ENCODE measurements at places on chromosomes 16 and 17.
A peak's percentile ranks its signal among the peaks of the same experiment; 100 is the strongest.

GRCh38 chr16:61681124-61681523 is 355.1 kb downstream of the CDH8 start:
- no peak for DNase-seq

DNA sequence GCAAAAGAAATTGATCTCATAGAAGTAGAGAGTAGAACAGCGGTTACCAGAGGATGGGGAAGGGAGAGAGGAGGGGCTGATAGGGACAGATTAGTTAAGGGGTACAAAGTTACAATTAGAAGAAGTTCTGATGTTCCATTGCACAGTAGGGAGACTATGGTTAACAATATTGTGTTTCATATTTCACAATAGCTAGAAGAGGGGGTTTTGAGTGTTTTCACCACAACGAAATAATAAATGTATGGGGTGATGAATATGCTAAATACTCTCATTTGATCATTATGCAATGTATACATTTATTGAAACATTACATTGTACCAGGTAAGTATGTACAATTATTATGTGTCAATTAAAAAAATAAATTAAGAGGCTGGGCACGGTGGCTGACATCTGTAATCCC is 291.2 kb upstream of the KCNJ16 start:
- DNase-seq: no peak

DNA sequence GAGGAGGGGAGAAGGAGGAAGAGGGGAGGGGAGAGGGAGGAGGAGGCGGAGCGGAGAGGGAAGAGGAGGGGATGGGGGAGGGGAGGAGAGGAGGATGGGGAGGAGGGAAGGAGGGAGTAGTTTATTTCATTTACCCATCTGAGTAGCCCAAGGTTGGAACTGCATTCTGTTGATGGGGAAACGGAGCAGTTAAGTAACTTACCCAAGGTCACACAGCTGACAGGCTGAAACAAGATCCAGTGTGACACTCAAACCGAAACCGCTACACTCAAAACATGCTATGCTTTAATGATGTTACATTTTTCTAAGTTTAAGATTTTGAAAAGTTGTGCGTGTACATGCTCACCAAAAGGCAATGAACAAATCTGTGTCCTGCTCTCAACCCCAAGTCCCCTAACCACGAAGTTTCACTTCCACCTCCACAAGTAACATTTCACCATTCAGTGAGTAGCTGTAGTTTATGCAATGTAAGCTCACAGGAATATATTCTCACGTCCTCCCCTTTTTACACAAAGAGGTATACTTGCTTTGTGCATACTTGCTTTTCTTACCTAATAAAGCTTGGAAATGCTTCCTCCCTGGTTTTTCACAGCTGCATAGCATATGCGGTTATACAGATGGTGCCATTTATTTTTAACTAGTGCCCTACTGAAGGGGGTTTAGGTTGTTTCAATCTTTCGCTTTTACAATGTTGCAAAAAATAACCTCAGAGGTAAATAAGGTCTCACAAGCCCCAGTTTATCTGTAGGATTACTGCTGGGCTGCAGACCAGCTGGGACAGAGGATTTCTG is 275.3 kb downstream of the PARN start:
- DNase-seq: no peak

DNA sequence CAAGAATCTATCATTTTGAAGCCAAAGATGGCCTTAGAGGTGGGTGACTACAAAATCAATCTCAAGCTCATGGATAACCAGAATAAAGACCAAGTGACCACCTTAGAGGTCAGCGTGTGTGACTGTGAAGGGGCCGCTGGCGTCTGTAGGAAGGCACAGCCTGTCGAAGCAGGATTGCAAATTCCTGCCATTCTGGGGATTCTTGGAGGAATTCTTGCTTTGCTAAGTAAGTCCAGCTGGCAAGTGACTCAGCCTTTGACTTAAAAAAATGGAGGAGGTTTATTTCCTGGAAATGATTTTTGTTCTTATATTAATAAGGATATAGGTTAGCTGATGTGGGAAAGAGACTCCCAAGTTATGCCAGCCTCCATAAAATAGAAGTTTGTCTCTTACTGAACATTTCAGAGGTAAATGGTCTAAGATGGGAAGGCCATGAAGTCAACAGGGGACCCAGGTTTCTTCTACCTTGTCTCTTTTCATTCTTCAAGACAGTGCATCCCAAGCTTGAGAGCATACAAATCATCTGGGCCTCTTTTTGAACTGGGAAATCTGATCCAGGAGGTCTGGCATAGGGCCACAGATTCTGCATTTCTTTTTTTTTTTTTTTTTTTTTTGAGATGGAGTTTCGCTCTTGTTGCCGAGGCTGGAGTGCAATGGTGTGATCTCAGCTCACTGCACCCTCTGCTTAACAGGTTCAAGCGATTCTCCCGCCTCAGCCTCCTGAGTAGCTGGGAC is 19.8 kb upstream of the TANGO6 start:
- DNase-seq: no peak

- no peak for DNase-seq
These were observed 100.7 kb downstream of the HIC1 start for GRCh38 chr17:2155573-2155972.

- no peak for DNase-seq
These were observed 182.3 kb downstream of the PHKB start for GRCh38 chr16:47643323-47644000.

- DNase-seq: no peak
These were observed 44.9 kb upstream of the POLR3E start for GRCh38 chr16:22252317-22252716.

DNA sequence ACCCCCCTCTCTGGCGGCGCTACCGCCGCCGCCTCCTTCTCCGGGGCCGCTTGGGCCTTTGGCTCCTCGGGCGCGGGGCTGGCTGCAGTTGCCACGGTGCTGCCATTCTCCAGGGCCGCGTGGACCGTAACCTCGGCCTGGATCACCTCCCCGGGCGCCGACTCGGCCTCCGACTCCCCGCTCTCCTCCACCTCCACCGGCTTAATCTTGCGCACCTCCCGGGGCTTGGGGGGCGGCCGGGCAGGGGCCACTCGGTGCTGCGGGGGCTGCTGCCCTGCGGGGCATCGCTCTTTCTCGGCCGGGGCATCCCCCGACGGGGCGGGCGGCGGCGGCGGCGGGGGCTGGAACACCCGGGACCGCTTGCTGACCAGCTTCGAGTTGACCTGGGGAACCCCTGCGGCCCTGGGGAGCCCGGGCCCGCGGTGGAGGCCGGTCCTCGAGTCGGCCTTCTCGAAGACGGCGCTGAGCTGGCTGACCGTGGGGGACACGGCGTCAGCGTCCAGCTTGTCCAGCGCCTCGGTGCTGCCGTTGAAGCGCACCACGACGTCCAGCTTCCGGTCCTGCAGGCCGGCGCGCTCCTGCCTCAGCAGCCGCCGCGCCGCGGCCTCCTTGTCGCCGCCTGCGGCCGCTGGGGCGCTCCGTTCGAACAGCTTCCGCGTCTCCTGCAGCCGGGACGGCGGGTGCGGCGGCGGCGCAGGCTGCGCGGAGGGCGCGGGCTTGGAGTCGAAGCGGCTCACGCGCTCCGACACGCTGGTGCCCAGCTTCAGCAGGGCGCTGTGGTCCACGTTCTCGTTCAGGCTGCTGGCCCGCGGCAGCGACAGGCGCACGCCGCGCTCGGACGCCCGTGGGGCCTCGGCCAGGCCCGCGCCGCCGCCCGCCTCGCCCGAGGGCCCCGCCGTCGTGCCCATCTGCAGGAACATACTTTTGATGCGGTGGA is 792 bp downstream of the PPP1R9B start:
- DNase-seq: peak; percentile 61

- no peak for DNase-seq
These were observed 662.8 kb downstream of the WWOX start for GRCh38 chr16:78762222-78762621.

DNA sequence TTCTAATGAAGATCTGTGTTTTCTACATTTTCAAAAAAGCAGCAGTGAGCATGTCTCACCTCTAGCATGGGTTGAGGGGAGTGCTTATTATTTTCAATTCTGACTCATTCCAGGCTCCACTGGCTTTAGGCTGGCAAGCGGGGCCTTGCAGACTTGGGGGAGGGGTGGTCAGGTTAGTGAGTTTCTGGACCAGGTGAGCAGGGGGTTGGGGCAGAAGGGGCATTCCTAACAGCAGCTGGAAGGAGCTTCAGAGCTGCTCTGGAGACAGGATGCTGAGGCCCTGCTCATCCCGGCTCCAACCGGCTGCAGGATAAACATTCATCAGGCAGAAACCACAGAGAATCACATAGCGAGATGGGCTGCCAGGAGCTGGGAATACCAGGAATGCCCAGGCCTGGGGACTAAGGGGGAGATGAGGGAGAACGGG is 10.5 kb upstream of the KRT19 start:
- DNase-seq: no peak

GRCh38 chr16:25566183-25566582 is 125.6 kb upstream of the HS3ST4 start:
- no peak for DNase-seq

DNA sequence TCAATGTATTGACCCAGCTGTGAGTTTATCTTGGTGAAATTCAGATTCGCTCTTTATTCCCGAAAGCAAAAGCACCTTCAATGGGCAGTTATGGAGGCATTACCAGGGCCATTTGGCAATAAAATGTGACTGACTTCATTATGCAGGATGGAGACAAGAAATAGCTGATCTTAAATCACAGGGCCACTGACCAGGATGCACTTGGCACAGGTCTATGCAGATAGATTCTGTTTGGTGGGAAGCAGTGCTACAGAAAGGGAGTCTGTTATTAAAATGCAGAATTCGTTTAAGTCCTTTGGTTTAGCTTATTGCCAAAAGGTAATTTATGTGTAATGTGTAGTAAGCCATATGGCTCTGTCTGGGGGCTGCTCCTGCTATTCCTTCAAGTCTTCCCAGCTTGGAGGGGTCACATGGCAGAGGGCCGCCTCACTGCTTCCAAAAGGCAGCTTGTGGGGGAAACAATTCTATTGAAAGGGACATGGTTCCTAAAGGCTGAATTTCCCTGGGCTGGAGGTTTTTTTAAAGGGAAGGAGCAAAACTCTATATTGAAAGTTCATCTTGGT is 239.8 kb downstream of the HS3ST4 start:
- no peak for DNase-seq

GRCh38 chr16:6124136-6124535 is 1026.5 kb upstream of the EEF2KMT start:
- DNase-seq: no peak

DNA sequence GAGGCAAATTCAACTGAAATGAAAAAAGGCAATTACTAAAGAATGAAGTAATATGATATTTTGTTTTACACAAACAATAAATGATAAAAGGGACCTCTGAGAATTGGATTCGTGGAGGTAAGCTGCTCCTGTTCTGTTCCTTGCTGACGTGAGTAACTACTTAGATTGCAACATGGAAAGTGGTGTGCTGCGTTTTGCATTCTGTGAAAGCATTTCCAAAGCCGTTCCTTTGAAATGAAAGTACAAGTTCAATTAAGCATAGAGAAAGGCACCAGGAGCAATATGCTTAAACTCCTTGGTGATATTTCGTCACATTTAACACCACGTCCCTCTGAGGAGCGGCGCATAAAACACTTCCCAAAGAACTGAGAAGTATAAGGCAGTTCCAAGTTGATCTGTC is 381.7 kb downstream of the UTP18 start:
- DNase-seq: no peak

- DNase-seq: no peak
These were observed 197.7 kb upstream of the CDH5 start for GRCh38 chr16:66168777-66169176.

DNA sequence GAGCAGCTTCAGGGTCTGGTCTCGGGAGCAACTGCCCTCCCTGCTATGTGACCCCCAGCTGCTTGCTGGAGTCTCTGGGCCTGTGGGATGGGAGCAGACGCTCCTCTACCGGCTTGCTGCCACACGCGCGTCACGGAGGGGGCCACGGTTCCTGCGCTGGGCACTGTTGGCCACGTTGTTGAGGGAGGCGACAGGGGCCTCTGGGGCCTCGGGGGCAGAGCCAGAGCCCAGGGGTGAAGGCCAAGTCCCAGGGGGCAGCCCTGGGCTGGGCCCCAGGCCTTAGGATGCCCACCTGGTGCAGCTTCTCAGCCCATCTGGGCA is 56.6 kb downstream of the ZFPM1 start:
- no peak for DNase-seq

- DNase-seq: no peak
These were observed 472.4 kb downstream of the PMP22 start for GRCh38 chr17:14792746-14793145.

- no peak for DNase-seq
These were observed 20.9 kb downstream of the LDAF1 start for GRCh38 chr16:21179126-21179982.

DNA sequence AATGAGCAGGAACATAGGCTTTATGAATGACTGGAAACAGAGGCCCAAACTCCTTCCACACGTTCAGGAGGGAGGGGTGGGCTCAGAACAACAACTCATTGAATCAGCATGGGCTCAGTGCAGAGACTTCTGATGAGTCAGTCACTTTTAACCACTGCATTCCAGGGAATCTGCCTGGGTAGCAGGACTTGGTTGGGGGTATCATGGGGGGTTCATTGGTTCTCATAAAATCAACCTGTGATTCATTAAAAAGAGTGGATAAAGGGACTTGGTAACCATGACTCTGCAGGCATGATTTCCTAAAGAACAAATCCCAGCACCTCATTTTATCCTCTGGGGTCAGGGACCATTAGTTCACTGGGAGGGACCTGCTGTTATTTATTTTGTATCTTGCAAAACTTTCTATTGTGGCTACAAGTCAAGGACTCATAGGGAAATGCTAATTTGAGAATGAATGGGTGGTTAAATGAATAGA is 13.8 kb downstream of the ITGB3 start:
- no peak for DNase-seq

- no peak for DNase-seq
These were observed 40.4 kb downstream of the CFDP1 start for GRCh38 chr16:75392906-75393305.

GRCh38 chr17:17447264-17447663 is 29.5 kb upstream of the MED9 start:
- no peak for DNase-seq

- no peak for DNase-seq
These were observed 16.7 kb downstream of the CDK5R1 start for GRCh38 chr17:32503251-32504165.

DNA sequence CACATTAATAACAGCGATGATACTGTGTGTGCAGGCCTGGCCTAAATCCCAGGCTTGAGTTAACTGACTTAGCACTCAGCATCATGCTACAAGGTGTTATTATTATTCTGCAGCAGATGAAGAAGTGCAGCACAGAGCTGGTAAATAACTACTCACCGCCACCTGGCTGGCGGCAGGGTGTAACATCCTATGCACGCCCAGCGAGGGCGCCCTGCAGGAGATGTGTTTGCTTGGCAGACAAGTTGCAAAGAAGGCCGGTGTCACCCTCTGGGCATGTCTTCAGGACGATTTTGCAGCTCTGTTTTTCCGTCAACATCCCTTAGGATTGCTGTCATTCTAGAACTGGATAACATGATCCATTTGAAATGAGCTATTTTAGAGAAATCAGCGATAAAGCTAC is 30.1 kb downstream of the DNAH9 start:
- DNase-seq: no peak

DNA sequence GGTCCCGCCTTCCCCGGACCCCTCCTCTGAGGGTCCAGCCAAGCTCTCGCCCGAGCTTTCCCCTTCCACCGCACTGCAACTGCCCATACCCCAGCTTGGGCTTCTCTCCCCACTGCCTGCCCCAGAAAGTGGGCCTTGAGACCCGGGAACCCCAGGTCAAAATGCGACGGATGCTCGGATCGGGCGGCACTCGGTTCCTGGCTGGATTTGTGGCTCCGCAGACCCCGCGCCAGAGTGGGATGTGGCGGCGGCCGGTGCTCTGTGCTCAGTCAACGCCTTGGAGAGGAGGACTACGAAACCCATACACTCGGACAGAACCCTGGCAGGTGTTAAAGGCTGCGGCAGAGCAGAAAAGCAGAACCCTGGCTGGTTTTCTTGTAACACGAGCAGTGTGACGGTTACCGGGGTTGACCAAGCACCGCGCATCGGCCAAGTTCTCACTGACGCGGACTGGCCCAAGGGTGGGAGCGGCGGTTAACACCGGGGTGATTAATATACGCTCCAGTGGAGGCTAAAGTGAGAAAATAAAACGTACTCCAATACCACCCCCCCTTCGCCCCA is 885 bp upstream of the SLFN13 start:
- DNase-seq: no peak

Measured in T-helper 17 cell (primary cell).